ENCODE measurements at places on chromosomes 4 and X.

- peak; percentile 43 for DNase-seq
Observed at GRCh38 chrX:3549411-3549911, 164.0 kb downstream of the PRKX start.

DNA sequence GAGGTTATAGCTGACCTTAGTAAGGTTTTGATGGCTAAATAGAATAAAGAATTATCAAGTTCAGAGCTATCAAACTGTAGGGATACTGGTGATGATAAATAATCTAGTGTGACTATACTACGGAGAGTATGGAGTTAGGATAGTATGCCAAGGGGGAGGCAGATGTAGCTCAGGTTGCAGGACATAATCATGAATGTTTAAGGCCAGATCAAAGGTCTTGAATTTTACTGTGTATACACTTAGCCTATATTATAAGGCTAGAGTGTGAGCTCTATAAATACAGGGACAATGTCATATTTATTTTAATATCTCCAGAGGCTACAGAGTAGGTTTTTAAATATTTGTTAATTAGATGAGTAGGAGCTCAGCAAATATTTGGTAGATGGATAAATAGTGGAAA is 131.1 kb upstream of the STIM2 start:
- no peak for DNase-seq

- DNase-seq, result peak; percentile 5
Observed at GRCh38 chrX:116276261-116276660, 105.7 kb downstream of the AGTR2 start.

DNA sequence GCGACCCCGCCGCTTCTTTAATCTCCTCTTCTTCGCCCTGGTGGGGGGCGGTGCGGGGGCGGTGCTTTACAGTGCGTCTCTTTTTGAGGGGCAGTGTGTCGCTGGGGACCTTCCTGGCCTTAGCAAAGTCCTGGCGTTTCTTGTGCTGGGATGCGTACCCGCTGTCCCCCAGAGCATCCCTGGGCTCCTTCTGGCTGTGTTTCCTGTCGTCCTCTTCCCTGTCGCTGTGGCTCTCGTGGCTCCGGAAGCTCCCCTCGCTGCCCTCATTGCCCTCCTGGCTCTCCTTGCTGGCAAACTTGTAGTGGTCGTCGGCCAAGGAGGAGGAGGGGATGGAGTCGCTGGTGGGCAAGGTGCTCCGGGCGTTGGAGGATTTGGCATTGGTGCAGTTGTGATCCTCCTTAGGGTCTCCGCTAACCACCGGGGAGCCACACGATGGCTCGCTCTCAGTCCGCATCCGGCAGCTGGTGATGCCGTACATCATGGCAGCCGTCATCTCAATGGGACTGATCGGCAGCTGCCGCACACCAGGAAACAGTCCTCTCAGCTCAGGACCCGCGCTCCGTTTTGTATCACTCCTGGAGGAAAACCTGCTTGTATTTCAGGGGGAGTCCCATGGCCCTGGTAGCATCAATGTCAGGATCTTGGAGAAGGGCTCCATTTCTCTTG is 30.4 kb upstream of the TMSB15A start:
- no peak for DNase-seq

GRCh38 chrX:136047016-136047642 is 61.9 kb downstream of the SLC9A6 start:
- no peak for DNase-seq

- DNase-seq, result no peak
Observed at GRCh38 chr4:4647041-4647440, 105.2 kb upstream of the STX18 start.

DNA sequence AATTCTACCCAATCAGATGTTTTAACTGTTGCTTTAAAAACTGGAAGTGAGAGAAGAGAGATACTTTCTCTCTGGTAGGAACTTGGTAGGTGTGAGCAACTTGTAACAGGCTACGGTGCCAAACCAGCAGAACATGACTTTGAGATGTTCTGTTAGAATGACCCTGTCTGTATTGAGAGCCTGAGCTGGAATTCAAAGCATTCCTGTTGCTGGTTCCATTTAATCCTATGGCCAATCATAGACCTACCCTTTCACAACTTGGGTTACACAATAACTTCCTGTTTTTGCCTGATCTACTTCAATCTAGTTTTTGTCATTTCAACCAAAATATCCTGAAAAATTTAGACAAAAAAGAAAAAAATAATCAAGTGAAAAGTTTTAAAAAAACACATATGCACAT is 1.7 kb upstream of the PRRG1 start:
- DNase-seq, result peak; percentile 78

DNA sequence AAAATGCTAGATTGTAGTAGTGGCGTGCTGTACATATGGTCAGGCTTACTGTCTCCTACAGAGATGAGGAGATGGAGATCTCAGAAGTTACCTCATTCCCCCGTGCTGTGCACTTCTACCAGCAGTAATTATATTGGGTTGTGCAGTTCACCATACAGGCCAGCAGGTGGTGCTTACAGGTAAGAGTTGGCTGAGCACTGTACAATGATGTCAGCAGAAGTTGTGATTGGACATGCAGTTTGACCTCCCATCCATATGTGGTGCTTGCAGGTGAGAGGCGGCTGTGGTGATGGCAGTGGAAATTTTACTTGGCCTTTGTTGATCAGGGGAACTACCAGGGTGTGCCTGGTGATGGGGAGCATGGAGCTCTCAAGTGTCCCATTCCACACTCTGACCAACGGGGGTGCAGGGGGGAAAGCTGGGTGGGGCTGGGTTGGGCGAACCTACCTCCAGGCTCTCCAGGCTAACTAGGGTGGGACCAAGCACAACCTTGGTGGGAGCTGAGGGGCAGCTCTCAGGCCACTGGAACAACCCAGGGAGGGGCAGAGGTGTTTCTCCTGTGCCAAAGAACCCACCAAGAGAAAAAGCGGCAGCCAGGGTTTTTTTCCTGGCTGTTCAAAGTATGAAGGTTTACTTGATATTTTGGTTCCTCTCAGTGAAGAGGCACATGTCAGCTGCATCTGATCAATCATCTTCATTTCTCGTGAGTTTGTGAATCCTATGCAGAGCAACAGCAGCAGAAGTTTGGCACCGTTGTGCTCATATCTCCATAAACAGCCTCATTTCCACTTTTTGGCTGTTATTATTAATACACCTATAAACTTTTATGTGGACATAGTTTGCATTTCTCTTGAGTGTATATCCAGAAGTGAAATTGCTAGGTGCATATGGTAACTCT is 73.8 kb upstream of the FREM3 start:
- peak; percentile 71 for DNase-seq

DNA sequence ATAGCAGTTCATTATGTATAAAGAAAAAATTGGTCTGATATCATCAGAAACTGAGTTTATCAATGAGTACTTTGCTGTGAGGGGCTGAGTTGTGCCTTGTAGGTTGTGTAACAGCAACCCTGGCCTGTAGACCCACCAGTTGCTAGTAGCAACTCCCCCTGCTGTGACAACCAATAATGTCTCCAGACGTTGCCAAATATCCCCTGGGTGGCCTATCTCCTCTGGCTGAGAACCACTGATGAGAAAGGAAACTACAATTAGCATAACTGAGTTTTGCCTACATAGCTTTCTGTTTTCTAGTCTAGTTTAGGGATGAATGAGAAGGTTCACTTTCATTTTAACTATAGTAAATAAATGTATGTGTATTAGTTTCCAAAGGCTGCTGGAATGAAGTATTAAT is 234.1 kb downstream of the CPE start:
- DNase-seq, result peak; percentile 13

GRCh38 chrX:100830143-100830542 is 10.0 kb downstream of the CSTF2 start:
- DNase-seq, result no peak

- DNase-seq, result no peak
Observed at GRCh38 chr4:182231496-182231895, 11.7 kb upstream of the TENM3 start.

DNA sequence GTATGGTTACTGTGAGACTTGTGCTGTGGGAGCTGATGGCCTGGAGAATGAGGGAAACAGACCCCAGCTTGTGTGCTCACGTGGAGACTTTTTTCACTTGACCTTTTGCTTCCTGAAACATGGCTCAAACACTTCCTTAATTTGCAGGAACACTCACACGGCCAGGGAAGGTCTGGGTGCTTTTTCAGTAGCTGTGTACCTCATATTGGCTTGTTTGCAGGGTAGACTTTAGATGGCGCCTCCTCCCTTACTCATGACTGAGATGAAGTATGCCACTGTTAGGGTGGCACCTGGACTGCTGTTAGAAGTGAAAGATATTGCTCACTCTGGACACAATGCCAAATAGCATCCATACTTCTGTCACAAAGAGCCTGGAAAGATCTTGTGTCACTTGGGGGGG is 75.7 kb upstream of the WDR1 start:
- no peak for DNase-seq

- no peak for DNase-seq
Observed at GRCh38 chrX:78532363-78532762, 126.8 kb downstream of the RTL3 start.

DNA sequence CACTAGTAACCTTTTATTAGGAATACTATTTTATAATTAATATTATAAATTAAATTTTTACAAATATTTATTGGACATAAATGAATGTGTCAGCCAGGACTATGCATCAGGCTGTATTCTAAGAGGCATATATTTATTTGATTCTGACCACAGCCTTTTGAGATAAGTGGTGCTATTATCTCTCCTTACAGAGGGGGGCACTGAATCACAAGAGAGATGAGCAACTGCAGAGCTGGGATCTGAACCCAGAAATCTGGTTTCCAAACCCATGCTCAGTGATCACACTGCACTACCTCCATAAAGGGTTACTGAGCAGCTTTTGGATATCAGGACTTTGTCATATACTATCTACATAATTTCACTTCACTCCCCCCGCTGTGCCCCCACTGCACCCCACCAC is 322.0 kb downstream of the TMA16 start:
- no peak for DNase-seq

GRCh38 chr4:72505314-72505744 is 63.7 kb downstream of the ADAMTS3 start:
- peak; percentile 83 for DNase-seq

GRCh38 chr4:14787894-14788293 is 214.4 kb upstream of the CPEB2 start:
- peak; percentile 32 for DNase-seq

DNA sequence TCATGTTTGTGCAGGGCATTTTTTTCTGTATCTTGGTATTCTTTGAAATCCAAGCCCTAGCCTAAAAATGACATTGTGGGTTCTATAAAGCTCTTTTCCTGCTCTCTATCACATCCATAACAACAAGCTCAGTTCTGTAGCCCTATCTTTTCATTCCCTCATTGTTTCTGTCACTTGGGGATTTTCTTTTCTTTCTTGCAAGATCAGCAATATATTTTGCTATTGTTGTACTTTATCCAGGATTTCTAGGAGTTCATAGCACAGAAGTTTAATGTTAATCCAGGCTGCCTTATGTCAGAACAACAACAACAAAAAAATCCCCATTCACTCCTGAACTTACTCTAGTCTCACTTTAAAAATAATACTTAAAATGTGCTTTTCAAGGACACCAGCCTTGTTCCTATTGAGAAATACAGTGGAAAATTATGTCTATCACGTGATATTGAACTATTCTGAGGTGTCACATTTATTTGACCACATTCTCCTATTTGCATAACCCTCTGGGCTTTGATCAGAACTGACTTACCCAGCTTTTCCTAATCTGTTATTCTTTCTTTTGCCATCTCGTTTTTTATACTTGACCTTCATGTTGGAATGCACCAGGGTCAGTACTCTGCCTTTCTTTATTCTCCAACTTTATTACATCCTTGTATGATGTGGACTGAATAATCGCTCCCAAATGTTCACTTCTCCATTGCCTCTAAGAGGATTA is 112.8 kb downstream of the MAGEB5 start:
- no peak for DNase-seq

GRCh38 chrX:15672881-15673280 is 8.3 kb upstream of the CLTRN start:
- DNase-seq, result no peak
